Activated CD4-positive, alpha-beta T cell treated with anti-CD3 and anti-CD28 coated beads, Interleukin-2, amount 10 ng/mL, durations not matched to agents 7 days and 5 days (primary cell): ENCODE measurements at places on chromosomes 2 and 18.

GRCh38 chr18:79645291-79645983, 34.2 kb upstream of the CTDP1 start:
- DNase-seq: no peak

GRCh38 chr18:53944721-53945120, 279.7 kb downstream of the MBD2 start:
- DNase-seq: no peak

DNA sequence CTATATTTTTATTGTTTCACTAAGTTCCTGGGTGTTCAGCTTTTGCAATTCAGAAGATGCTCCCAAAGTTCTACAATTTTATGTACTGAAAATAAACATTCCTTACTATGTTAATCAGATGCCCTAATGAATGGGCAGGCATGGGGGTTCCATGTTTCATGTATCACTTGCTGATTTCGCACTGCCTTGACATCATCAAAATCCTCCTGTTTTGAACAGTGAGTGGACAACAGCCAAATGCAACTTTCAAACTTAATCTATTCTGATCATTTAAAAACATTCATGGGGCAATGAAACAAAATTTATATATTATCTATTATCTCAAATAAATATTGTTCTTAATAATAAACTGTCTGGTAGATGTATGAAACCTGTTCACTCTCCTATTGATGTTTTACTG, 43.2 kb downstream of the ZEB2 start:
- no peak for DNase-seq

GRCh38 chr18:45962866-45963265, 4.3 kb downstream of the EPG5 start:
- DNase-seq: no peak

- DNase-seq: no peak
Observed at GRCh38 chr18:13381331-13381730, 162.8 kb downstream of the LDLRAD4 start.

DNA sequence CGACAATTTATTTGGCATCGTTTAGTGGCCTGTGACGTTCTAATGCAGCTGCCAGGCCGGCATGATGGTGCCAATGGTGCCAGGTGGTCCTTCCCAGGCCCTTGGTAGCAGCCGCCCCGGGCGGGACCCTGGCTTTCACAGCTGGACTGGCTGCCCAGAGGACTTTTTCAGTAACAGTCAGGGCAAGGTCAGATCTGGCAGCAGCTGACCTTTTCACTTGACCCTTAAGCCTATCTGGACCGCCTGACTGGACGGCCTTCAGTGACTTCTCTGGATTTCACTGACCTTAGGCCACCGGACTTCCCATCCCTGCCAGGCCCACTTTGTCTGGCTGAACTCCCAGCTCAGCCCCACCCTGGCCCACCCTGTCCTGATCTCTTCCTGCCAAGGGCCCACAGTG, 15.9 kb downstream of the TRIB2 start:
- DNase-seq: no peak

- DNase-seq: no peak
Observed at GRCh38 chr2:50975546-50975945, 56.4 kb downstream of the NRXN1 start.

DNA sequence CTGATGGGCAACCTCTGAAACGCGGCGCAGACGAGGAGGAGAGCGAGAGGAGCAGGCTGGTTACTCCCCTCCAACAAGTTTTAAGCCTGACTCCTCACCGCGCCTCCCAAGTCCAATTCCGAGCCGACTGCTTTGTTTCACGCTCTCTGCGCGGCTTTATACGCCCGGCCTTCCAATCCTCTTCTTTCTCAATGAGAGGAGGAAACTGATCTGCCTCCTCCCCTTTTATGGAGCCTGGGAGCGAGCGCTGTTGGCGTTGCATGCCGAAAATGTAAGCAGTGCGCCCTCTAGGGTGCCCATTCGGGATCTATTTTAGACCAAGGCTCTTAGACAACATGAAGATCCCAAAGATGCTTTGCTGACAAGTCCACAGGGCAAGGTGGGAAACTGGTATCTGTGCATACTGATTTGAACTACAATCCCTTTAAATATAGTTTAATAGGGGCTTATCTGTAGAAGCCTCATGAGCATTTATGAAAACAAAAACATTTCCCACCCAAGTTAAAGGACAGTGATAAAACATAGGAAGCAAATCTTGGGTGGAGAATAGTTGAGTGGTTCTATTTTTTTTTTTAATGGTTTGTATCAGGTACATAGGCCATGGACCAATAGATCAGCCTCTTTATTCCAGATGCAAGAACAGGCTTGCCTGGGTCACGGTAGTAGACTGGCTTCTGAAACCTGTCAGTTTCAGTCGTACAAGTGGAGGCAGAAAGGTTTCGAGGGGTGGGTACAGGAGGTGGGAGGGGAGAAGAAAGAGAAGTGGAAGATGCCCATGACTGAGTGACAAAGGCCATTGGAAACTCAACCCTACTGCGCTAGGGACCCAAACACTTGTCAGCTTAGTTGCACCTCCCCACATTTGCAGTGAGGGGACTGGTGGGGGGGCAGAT, at the start of gene RND3:
Gene RND3 (minus strand): TSS at position 131 of the 893 bp plus-strand sequence. CDS start 250 bp downstream, outside the sequence.
- DNase-seq: peak; percentile 53

DNA sequence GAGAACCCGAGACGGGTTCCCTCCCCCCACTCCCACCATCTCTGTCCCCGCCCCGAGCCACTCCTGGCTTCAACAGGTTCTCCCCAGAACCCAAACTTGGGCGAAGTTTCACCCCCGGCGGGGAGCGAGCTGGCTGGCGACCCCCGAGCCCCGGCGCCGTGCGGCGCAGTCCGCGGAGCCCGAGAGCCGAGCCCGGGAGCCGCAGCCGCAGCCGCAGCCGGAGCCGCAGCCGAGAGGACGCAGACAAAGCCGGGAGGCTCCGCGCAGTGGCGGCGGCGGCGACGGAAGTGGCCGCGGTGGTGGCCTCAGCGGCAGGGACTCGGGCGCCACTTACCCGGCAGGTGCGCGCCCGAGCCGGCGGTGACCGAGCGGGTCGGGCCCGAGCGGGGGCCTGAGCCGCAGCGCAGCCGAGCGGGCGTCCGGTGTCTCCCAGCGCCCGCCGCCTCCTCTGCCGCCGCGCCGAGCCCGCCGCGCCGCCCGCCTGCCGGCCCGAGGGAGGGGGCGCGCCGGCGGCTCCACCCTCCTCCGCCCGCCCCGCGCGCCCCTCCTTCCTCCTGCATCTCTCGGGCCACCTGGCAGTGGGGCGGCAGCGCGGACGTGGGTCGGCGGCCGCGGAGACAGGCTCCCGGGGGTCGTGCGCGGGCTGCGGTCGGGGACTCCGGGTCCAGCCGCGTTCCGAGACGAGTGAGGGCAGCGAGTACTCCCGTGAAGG, at the start of gene ECEL1:
Gene ECEL1 (minus strand): TSS at position 450 of the 712 bp plus-strand sequence. CDS start 1,181 bp downstream, outside the sequence.
- no peak for DNase-seq

- DNase-seq: peak; percentile 8
Observed at GRCh38 chr2:73859721-73860586, 31.2 kb downstream of the STAMBP start.

GRCh38 chr2:151326554-151326953, 30.8 kb upstream of the TNFAIP6 start:
- no peak for DNase-seq

- no peak for DNase-seq
Observed at GRCh38 chr2:55048508-55049042, 1.7 kb downstream of the RTN4 start.

- DNase-seq: no peak
Observed at GRCh38 chr18:43542016-43542415, 264.7 kb upstream of the SYT4 start.

DNA sequence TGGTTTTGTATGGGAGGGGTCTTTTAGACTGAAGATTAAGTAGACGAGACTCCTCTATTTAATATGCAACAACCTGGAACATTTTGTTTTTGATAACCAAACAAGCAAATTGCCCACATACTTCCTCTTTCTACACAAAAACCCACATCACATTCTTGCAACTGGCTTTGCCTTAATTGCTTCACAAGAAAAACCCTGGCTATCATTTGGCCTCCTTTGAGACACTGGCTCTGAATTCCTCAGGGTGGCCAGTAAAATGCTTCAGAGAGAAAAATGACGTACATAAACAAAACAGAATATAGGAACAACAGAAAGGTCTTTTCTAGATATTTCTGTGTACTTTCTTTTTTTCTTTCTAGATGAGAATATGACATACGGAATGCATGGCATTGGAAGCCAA, 103.0 kb downstream of the TRIB2 start:
- DNase-seq: no peak
